Temporal lobe (tissue), 4 donors: ENCODE measurements at places on chromosomes 3 and 15. TPM values are rescaled to one million over a fixed set of nuclear protein-coding genes. Genes with fewer than 3 reads are reported as not detected.

Gene ZNF385D
- total RNA-seq: 15.7 TPM

Gene GRIP2
- 7.4 TPM for total RNA-seq

Gene LRRC15
- not detected for total RNA-seq

Gene FILIP1L
- total RNA-seq: 2.2 TPM

Gene PRR23B
- not detected for total RNA-seq

Gene PLAAT1
- total RNA-seq: 11.3 TPM
